ENCODE measurements at places on chromosomes 6 and 20. TPM values are rescaled to one million over a fixed set of nuclear protein-coding genes. Genes with fewer than 3 reads are reported as not detected.

DNA sequence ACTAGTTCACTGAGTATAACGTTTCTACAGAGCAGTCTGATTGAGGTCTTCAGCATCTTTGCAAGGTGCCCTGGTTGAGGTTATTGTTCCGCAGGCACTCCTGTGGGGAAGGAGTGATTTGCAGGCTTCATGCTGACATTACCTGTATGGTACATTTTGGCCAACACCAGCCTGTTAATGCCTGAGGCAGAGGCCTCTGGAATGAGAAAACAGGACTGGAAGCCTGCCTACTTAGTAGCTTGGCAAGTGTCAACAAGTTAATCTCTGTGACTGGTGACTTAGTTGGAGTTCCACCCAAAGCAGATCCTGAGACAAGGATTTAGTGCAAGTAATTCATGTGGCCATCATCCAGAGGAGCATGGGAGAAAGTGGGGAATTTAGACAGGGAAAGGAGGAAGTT, 24.6 kb downstream of the MAS1 start:
- H3K27me3 ChIP-seq, result peaks cover 23% of the 10 kb centered on the region
- no peak for DNase-seq
- H3K4me3 ChIP-seq, result no peak overlapping the region

DNA sequence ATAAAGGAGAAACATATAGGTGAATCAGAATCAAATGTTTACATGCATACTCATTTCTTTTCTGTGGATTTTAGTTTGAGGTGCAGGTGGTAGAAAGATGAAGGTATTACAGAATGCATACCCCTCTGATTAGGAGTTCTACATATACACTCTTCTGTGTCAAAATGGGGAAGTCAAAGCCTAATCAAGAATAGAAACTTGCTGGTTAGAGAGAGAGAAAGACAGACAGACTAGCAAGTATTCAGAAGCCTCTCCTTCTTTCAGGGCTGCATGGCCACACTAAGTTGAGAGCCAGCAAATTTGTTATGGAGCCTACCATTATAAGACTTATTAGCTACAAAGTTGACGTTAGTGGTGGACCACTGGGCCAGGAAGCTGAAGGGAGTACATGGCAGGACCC, 358.3 kb upstream of the EYS start:
- no peak for DNase-seq
- no peaks in the 10 kb centered on the region for H3K4me1 ChIP-seq
- no peaks in the 10 kb centered on the region for H3K36me3 ChIP-seq
- no peak overlapping the region for H3K27ac ChIP-seq
- H3K27me3 ChIP-seq, result no peaks in the 10 kb centered on the region

Gene OR2J3
- total RNA-seq, result not detected

- DNase-seq, result no peak
- H3K4me1 ChIP-seq, result no peaks in the 10 kb centered on the region
- no peak overlapping the region for H3K27ac ChIP-seq
- H3K36me3 ChIP-seq, result no peaks in the 10 kb centered on the region
- H3K4me3 ChIP-seq, result no peak overlapping the region
- H3K27me3 ChIP-seq, result no peaks in the 10 kb centered on the region
Observed at GRCh38 chr6:5729080-5729434, 277.7 kb downstream of the NRN1 start.

Gene HSPA12B
- not detected for total RNA-seq

DNA sequence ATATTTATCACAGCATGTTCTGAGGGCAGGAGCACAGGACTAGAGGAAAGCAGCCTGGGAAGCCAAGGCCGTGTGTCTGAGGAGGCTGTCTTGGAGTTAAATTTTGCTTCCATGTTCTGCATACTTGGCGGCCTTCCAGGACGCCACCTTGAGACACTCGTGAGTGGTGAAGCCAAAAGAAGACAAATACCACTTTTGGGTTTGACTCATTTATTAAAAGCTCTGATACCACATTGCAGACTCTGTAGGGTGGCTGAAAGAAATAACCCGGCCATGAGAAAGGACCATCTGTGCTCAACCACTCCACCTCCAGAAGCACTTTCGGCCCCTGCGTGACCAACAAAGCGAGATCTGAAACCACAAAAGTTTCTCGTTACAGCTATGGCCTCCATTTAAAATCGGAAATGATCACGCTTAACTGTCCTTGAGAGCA, 120.0 kb downstream of the TMEM242 start:
- no peaks in the 10 kb centered on the region for H3K27me3 ChIP-seq
- H3K36me3 ChIP-seq, result peaks cover 32% of the 10 kb centered on the region
- H3K4me3 ChIP-seq, result no peak overlapping the region
- H3K4me1 ChIP-seq, result no peaks in the 10 kb centered on the region
- H3K27ac ChIP-seq, result no peak overlapping the region

GRCh38 chr6:126661646-126662045, 321.7 kb downstream of the CENPW start:
- no peak overlapping the region for H3K4me3 ChIP-seq
- H3K36me3 ChIP-seq, result no peaks in the 10 kb centered on the region
- H3K4me1 ChIP-seq, result no peaks in the 10 kb centered on the region

GRCh38 chr6:121354764-121355163, 20.5 kb upstream of the TBC1D32 start:
- peaks cover 19% of the 10 kb centered on the region for H3K27me3 ChIP-seq
- H3K4me3 ChIP-seq, result no peak overlapping the region
- no peak for DNase-seq
- H3K4me1 ChIP-seq, result no peaks in the 10 kb centered on the region

Gene ZKSCAN4
- 3.2 TPM for total RNA-seq

Gene NKX2-4
- total RNA-seq, result not detected

DNA sequence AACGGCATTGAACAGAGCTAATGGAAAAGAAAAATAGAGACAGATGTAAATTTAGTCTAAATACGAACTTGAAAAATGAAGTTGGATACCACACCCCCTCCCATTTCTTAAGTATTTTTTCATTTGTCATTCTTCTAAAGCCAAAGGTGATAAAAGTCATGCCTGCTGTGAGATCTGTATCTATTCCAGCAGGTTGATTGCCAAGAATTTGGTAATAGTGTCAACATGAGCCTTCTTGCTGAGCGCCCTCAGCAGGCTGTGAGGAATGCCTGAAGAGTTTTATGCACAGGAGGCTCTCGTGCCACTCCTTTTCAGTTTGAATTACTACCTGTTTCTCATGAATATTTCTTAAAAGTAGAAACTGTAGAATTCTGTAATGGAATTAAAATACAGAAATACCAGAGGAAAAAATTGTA, 165.4 kb downstream of the QKI start:
- DNase-seq, result no peak
- H3K4me3 ChIP-seq, result no peak overlapping the region

Gene GABRR1
- total RNA-seq, result not detected

- no peak overlapping the region for H3K27ac ChIP-seq
- H3K4me1 ChIP-seq, result no peaks in the 10 kb centered on the region
- DNase-seq, result no peak
Observed at GRCh38 chr6:84498905-84499304, 265.5 kb downstream of the TBX18 start.

Gene ADGRB3
- total RNA-seq, result not detected

DNA sequence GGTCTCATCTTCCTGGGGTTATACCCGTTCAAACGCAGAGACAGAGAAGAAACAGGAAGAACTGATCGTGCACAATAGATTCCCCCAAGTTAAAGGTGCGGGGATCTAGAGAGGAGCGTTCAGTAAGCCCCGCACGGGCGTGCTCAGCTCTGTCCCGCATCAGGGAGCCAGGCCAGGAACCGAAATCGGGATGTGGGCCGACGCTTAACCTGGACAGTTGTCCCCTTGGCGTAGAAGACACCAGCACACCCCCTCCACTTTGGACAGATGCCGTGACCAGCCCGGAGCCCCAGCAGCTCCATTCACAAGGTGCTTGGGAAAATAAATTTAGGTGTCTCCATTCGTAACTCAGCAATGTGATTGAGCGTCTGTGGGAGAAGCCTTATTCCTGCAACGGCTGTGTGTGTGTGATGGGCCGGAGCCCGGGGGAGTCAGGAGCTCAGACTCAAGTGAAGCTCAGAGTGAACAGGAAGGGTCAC, 24.0 kb upstream of the GATA5 start:
- H3K4me3 ChIP-seq, result no peak overlapping the region
- no peak overlapping the region for H3K27ac ChIP-seq
- DNase-seq, result no peak
- peaks cover 1% of the 10 kb centered on the region for H3K27me3 ChIP-seq

Gene EPHA7
- not detected for total RNA-seq

DNA sequence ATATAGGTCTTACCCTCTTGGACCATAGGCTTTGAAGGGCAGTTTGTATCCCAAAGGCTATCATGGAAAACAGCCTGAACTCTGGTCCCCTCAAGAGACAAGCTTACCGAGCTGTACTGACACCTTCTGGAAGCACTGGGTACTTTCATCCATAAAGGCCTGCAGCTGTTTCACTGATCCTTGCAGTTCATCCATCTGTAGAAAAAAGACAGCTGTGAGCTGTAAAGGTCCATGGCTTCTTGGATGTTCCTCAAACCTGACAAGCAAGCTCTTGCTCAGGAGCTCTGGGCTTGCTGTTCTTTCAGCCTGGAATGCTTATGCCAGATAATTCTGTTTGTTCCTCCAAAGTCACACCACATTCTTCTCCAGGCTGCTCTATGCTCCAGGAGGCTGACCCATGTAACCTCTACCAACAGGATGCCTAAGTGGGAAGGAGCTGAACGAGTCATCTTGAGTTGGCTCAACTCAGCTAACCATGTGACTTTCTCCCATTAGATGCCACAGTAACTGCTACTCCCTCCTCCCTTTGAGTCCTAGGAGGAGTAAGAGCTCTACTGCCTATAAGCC, 8.8 kb upstream of the NDRG3 start:
- peaks cover 49% of the 10 kb centered on the region for H3K36me3 ChIP-seq
- no peak overlapping the region for H3K27ac ChIP-seq

Gene LAMP5
- total RNA-seq, result not detected

All from activated CD4-positive, alpha-beta T cell treated with anti-CD3 and anti-CD28 coated beads for 36 hours (primary cell).